C1 segment of cervical spinal cord (tissue), 14 donors: ENCODE measurements at places on chromosomes 1 and 21.

- DNase-seq: no peak
These were observed 11.8 kb downstream of the TP73 start for GRCh38 chr1:3663999-3664699.

- no peak for DNase-seq
These were observed 4.8 kb upstream of the HES5 start for GRCh38 chr1:2534687-2535441.

GRCh38 chr1:22529901-22530621, 33.2 kb upstream of the EPHA8 start:
- DNase-seq: no peak

DNA sequence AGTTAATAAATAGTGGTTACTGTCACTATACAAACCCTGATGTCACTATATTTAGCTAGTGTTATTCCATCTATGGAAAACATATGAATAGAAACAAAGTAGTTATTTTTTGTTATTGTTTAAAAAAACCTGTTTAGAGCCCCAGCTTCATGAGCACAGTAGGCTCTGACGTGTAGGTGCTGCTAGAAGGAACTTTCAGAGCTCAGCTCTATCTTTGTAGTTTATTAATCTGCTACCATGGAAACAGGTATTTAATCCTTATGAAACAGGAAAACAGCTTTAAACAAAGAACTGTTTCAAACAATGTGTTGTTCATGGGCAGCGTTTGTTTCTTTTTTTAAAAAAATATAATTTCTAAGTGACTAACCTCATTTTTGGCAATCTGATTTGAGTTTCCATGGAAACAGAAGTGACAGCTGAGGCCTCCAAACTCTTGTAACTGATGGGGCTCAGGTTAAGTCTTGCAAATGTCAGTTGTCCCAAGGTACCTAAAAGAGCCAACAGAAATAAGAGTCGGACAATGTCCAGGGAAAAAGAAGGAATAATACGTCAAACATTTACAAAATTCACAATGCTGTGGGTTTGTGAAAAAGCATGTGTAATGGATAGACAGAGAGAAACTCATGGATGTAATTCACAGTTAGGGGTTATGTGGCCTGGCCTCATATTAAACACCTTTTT, 162.0 kb upstream of the C21orf91 start:
- DNase-seq: no peak

GRCh38 chr1:76587212-76587611, 280.1 kb upstream of the ST6GALNAC5 start:
- DNase-seq: no peak

DNA sequence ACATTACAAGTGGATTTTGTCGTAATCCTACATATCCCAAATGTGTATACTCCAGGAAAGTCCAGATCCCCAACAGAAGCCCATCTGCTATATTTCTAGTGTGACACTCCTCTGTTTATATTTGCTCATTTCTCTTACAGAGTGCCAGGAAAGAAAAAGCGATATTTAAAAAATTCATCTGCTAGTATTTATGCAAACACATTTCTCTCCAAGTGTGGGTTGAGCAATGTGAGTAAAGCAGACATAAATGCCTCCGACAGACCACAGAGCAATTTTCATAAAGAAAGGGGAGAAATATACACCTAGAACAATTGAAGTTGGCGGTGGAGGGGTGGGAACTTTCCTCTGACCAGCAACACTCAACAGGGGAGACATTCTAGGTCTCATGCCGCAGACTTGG, 22.2 kb upstream of the RAP1A start:
- no peak for DNase-seq

- DNase-seq: no peak
These were observed 39.6 kb upstream of the LBR start for GRCh38 chr1:225467193-225468020.

GRCh38 chr1:230577537-230577936, 64.7 kb upstream of the COG2 start:
- no peak for DNase-seq

DNA sequence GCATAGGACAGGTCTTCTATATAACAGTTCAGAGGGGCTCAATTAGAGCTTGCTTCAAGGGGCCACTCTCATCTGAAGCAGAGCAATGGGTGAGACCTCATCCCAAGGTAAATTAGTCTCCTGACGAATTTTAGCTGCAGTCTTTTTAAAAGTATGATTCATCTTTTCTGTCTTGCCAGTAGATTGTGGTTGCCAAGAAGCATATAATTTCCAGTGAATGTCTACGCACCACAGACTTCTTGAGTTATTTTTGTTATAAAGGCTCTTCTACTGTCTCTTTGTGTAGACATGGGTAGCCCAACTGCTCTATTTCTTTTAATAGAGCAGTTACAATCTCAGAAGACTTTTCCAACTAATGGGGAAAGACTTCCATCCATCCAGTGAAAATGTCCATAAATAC, 108.9 kb upstream of the FMN2 start:
- DNase-seq: no peak

DNA sequence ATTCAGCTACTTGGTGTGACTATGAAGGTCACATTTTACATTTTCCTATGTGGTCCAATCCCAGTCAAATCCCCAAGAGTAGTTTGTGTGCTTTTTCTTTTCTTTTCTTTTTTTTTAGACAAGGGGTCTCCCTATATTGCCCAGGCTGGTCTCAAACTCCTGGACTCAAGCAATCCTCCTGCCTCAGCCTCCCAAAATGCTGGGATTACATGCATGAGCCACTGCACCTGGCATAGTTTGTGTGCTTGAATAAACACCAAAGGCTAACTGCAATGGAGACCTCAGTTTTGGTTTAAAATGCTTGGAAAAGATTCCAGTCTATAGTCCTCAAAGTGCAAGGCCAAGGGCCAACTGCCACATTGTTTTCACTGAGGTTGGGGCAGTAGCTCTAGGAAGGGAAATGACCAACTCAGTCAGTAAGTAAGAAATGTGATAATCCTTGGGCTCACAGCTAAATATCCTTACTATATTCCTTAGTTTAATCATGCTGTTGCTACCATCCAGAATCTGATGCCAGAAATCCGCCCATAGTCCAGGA, 38.6 kb downstream of the EIF2B3 start:
- no peak for DNase-seq

- DNase-seq: no peak
These were observed 590.1 kb downstream of the LTN1 start for GRCh38 chr21:28402616-28402989.

DNA sequence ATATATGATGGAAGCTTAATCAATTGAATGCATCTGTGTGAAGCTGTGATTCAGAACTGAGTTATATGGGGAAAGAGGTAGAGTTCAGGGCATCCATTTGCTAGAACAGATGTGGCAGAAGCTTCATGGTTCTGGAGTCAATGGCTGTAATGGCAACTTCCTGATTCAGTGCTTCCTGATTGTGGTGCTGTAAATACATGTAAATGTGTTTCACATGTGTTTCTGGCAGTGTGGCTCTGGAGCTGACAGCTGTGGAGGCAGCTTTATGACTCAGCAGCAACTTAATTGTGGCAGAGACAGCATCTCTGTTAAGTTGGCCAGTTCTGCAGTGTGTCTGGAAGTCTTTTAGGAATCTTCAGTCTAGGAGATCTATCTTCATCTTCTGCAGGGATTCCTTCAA, 226.6 kb upstream of the ZRANB2 start:
- no peak for DNase-seq

DNA sequence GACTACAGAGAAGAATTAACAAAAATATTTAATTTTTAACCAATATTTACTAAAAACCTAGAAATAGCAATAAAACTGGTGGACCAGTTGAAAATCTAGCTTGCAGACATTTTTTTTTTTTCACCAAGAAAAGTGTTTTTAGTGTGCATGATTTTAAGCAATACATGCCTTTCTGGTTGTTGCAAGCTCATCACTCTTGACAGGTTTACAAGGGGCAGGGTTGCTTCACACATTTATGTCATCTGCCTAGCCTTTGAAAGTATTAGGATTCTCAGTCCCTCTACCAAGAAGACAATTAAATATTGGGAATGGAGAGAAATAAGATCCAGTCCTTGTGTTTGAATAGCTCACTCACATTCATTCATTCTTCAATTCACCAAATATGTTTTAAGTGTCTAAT, 53.8 kb upstream of the LYPLAL1 start:
- DNase-seq: no peak

DNA sequence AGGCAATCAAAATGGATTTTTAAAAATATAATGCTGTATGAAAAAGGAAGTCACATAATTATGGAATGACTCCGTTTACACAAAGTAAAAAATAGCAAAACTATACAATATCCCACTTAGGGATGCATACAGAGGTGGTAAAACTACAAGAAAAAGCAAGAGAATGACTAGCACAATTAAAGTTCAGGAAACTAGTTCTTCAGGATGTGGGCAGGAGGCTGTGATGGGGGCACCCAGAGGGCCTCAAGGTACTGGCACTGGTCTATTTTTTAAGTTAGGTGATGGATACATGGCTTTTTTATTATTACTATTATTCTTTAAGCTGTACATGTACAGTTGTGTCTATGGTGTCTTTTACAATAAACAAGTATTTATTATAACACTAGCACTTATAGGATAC, 1.4 kb upstream of the ZC3H12A start:
- no peak for DNase-seq

- no peak for DNase-seq
These were observed 46.3 kb downstream of the RAB3GAP2 start for GRCh38 chr1:220225957-220226356.

GRCh38 chr1:12528021-12528852, 89.8 kb downstream of the DHRS3 start:
- no peak for DNase-seq

DNA sequence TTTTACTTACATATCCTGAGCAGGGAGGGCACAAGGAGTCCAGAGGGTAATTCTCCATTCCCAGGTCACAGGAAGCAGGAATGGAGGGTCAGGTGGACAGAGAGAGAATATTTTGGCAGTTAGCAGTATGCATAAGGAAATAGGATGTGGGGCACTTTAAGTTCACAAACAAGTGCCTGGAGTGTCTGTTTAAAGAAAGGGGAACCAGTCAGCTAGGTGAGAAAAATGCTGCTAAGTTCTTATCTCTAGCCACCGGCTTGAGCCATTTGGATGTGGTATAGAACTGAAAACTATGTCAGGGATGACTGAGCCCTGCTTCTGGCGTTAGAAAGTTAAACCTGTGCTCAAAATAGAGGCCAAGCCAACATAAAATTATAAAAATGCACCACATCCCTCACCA, 739.7 kb upstream of the NCAM2 start:
- no peak for DNase-seq

- DNase-seq: no peak
These were observed 142.8 kb upstream of the COA6 start for GRCh38 chr1:234230414-234230862.

DNA sequence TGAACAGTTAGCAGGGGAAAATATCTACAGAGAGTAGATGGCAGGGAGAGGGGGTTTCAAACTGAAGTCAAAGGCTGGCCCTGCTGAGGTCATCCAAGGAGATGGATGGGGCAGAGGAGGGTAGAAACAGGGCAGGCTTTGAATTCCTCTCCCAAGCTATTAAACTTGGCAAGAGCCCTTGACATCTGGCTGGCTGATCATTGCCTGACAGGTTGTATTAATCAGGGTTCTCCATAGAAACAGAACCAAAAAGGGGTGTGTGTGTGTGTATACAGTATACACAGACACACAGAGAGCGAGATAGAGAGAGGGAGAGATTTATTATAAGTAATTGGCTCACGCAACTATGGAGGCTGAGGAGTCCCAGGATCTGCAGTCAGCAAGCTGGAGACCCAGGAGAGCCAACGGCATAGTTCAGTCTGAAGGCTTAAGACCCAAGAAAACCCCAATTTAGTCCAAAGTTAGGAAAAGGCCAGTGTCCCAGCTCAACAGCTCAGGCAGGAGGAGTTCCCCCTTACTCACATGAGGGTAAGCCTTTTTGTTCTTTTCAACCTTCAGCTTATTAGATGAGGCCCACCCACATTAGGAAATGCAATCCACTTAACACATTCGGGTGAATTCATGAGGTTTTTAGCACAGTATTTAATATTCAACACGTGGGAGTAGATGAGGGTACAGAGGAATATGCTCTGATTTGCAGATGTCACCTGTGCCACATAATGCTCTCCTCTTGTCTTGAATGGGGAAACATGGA, 46.7 kb upstream of the HAO2 start:
- DNase-seq: no peak

- DNase-seq: no peak
These were observed 14.5 kb downstream of the PLA2G4A start for GRCh38 chr1:186843226-186843625.

DNA sequence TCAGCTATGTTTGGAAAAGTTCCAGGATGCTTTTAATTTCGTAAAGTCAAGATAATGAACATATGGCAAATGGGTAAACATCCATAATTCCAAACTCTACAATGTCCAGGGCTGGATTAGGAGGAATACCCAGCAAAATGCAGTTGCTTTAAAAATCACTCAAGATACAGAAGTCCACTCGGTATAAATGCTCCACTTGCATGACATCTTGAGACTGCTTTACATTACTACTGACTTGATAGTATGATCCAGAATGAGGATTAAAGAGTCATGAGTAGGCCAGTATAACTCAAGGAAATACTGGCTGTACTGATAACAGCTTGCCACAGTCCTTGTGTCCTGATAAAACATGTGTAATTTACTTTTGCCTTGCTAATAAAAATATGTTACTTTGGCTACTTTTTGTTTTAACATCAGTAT, 58.3 kb upstream of the ANGPTL3 start:
- DNase-seq: no peak

DNA sequence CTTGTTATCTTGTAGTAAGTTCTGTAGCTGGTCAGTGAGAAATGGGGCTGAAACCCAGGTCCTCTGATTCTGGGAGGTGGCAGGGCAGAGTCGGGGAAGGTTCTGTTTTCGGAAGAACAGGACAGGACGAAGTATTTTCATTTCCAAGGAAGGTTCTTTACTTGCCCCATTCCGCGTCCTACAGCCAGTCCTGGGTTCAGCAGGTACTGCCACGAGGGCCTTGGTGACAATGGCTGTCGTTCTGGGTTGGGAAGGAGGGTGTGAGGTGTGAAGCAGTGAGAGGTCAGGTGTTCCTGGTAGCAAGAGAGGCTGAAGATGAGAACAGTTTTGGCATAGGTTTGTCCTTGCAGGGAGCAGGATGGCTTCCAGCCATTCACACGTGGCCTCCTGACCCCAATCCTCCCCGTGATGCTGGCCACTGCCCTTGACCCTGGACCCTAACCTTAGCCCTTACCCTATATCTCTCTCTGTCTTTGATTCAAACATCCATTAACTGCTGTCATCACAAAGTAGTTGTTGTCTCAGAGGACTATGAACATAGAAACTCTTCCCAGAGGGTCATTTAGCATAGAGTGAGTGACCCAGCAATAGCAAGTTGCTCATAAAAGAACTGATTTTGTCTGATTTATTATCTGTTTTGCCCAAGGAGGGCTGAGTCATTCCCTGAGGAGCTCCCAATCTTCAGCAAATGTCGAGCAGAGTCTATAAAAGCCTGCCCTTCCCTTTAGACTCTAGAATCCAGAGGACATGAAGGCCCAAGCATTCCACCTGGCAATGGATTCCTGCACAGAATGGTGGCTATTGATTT, 25.0 kb downstream of the VASH2 start:
- DNase-seq: no peak

DNA sequence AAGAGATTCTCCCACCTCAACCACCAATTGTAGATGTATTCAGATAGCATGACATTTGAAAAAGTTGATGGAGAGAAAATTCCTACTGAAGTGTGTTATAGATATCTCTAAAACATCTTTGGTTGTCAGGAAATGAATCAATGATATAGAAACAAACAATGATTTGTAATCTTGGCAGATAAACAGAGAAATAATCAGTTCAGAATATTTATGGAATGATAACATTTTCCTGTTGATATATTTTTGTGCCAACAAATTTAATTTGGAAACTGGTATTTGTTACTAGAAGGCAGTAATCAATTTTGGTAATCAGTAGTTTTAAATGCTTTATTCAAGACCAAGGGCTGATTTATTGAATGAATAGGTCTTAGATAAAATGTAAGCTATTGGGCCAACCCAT, 695.6 kb downstream of the USP25 start:
- no peak for DNase-seq
